ENCODE measurements at places on chromosomes 1 and 21.
A peak's percentile ranks its signal among the peaks of the same experiment; 100 is the strongest.

- no peak for DNase-seq
Measured at GRCh38 chr1:14826172-14826636, 227.7 kb downstream of the KAZN start.

DNA sequence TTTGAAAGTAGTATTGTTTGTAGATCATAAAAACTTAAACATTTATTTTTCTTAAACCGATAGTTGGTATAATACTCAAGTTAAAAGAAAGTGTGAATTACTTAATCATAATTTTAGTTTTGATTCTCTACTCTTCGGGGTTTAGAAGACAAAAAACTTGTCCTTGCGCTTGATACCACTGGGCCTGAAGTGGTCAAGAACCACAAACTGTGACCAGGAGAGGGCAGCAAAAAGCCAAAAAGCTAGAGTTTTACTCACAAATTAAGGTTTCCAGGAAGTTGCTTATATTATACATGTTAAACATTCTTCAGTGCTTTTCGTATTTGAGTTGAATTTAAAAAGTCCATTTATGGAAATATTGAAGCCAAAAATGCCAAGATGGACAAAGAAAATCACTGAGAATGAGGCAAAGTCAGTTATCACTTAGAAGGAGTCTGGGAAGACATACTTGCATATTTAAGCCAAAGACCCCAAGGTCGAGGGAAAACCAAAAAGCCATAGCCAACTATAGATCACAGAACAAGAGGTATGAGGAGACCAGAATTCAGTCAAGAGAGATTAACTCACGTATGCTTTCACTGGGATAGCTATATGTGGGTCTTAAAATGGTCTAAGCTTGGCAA is 34.2 kb downstream of the EFCAB7 start:
- peak; percentile 19 for DNase-seq

- DNase-seq: no peak
Measured at GRCh38 chr21:39094847-39095579, 88.2 kb downstream of the PSMG1 start.

DNA sequence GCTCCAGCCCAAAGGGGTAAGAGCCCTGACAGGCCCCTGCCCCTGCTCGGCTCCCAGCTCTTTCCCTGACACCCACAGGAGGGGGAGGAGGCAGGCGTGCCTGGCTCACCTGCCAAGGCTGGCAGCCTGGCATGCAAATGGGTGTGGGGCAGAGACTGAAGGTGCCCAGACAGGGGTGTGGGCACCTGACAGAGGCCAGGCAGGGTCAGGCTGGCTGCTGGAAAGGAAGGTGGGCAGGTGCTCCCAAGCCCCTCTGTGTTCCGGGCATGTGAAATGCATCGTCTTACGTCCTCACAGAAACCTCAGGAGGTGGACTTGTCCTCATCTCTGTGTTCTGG is 19.4 kb upstream of the CASZ1 start:
- no peak for DNase-seq

DNA sequence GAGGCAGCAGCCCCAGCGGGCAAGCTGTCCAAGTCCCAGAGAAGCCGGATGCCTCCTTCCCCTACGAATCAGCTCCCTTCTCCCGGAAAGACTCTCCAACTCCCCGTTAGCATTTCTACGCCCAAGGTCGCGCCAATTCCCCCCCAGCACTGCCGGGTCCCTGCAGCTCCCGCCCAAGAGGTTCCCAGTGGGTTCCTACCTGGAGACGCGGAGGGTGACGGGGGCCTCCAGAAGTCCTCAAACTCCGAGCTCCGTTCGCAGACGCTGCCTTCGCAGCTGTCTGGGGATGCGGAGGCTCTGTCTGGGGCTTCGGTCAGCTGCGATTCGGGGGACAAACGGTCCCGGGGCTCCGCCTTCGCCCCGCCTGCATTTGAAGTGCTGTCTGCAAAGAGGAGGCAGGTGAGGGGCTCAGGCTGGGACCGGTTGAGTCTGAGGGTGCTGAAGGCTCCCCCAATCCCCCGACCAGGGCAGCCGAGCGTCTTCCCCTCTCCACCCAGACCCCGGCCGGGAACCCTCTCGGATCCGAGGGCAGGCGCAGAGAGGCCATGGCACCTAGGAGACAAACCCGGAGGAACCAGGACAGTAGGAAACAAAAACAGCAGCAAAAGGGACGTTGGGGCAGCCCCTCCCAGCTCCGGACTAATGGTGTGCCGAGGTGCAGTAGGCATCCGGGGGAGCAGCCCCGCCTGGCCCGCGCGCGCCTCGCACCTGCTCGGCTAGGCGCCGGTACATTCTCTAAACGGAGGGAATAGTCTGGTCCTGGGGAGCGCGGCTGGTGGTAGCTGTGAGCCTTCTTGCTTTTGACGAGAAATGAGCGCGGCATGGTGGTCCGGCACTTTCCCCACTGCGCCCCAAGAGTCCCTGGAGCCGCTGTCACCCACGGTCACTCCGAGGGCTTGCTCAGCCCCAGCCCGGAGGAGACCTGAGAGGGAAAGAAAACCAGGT is 3.8 kb downstream of the GFI1 start:
- DNase-seq: no peak

DNA sequence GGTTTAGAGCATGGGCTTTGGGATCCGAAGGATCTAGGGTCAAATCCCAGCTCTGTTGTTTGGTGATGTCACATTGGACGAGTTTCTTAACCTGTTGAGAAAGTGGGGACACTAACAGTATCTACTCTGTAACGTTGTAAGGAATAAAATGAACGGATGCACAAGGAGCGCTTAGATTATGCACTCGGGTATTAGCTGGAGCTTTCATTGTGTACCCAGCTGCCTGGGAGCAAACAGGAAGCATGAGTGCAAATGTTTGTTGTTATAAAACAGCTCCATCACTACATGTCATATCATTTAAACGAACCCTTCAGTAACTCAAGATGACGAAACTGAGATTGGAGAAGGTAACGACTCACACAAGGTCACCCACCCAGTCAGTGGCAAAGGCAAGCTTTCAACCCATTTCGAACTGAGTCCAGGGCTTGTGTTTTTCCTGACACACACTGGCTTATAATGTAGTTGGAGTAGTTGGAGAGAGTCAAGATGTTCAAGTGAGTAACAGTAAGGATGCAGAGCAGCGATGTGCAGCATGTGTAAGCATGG is 16.2 kb upstream of the SLC6A17 start:
- no peak for DNase-seq

DNA sequence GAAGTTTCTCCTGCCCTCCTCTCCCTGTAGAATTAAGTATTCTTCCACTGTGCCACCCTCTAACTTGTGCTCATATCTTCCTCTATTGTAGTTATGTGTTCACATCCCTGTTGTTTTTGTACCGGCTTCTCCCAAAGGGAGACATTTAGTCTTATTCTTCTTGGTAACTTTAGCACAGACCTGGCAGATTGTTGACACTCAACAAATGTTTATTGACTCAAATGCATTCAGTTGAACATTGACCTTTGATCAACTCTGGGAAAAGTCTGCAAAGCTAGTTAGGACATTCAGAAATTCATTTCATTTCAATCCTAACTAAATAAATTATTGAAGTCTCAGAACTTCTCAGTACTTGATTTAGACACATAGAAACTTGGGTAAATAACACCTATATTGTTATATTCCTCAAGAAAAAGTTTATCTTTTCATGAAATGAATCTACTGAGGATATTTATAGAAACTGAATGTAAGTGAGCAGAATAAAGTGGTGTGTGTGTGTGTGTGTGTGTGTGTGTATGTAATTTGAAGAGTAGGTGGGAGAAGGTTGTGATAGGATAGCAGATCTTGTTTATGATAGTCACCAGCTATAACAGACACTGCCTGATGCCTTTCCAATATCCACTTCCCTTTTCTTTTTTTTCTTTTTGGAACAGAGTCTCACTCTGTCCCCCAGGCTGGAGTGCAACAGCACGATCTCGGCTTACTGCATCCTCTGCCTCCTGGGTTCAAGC is 872.4 kb upstream of the CXADR start:
- DNase-seq: no peak

DNA sequence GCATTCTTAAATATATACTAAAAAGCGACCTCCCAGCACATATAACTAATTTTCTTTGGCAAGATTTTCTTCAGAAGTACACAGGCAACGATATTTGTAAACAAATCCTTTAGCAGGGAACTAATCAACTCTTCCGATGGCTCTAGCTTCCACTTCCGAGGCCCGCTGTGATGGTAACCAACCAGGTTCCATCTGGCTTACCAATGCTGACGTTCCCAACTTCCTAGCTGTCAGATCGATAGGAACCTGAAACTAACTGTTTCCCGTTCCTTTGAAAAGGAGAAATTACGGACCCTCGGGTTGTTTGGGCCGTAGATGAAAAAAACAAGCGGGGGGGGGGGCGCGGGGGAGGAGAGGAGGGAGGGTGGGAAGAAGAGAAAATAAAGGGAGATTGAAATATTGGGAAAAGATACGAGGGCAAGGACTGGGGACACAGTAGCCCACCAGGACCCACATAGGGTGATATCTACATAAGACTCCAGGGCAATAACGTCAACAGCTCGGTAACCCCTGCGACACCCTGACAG is 513 bp downstream of the GTF2B start:
- DNase-seq: no peak

- peak; percentile 54 for DNase-seq
Measured at GRCh38 chr1:112618721-112619517, at the start of gene ST7L. Gene ST7L, minus strand, starts transcription at chr1:112619141. Its CDS starts 28 bp downstream, at chr1:112619113.

DNA sequence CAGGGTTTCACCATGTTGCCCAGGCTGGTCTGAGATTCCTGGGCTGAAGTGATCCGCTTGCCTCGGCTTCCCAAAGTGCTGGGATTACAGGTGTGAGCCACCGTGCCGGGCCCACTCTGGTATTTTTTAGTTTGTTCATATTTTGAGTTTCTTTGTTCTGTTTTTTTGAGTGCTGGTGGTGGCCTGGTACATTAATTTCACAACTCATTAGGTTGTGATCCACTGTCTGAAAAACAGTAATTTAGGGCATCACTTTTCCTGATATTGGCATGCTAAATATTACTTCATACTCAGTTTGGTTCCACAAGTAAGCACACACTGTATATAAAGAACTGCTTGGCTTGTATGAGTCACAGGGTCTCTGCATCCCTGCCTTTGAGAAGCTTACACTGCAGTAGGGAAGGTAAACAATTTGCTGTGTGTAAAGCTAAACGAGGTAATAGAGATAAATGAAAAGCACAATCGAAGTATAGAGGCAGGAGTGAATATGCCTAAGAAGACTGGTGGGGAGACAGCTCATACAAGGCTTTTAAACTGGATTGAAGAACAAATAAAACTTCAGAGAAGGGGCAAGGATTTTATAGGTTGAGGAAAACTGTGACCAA is 7.7 kb downstream of the SNX27 start:
- DNase-seq: no peak

DNA sequence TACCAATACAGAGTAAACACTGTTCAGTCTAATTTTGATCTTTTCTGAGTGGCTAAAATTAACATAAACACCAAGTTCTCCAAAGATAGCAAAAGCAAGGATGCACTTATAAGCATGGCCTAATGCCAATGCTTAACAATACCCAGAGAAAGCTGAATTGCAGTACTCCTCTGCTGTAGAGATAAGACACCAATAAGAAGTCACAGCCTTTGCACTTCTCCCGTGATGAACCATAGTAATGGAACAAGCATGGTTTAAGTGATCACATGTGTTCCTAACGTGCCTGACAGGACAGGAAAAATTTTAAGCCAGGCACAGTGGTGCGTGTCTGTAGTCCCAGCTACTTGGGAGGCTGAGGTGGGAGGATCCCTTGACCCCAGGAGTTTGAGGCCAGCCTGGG is 5.6 kb downstream of the PRDX1 start:
- DNase-seq: no peak

DNA sequence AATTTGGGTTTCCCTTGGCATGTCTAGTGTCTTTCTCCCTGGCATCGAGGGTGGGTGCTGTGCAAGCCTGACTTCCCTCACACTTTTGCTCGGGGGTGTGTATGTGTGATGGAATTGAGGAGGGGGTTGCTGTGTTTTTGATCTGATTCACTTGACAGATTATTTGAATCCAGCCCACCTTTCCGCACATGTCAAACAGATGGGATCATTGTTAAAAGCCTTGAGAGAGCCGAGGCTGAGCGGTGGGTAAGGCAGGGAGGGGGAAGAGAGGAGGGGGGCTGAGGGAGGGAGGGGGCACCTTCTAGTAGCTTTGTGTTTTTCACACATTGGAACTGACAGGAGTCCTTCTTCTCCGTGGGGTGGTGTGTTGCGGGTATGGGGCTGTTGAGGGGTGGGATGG is 90.0 kb downstream of the PAPPA2 start:
- DNase-seq: no peak

GRCh38 chr1:65319141-65319540 is 9.8 kb downstream of the DNAJC6 start:
- DNase-seq: no peak

- no peak for DNase-seq
Measured at GRCh38 chr21:29155933-29156260, 25.5 kb downstream of the MAP3K7CL start.

DNA sequence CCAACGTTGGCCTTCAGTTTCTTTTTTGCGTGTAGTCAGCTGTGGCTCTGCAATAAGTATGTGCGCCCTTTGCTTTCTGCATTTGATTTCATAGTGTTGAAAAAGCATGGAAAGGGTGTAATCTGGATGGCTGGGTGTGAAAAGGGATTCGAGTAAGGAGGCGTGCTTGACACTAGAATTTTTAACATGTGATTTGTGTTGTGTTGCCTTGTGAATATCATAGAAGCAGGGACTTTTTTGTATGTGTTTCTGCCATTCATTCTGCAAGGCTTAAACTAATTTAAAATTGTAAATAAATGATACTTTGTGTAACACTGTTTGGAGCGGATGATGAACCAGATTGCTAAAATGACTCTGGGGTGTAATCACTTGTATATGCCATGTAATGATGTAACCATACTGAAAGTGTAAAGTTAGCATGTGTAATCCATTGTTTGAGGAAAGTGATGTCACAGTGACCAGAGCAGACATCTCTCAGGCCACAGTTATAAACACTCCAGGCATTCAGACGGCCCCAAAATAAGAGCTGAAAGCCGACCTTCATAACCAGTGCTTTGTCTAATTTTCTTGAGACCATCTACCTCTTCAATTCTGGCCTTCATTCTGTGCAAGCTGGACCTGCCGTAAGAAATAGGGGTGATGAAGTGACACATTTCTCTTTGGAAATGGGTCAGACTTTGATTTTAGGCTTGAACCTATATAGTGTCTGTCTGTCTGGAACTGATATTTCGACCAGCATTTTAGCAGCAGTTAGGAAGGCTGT is 618 bp downstream of the SH3BGR start:
- DNase-seq: no peak

DNA sequence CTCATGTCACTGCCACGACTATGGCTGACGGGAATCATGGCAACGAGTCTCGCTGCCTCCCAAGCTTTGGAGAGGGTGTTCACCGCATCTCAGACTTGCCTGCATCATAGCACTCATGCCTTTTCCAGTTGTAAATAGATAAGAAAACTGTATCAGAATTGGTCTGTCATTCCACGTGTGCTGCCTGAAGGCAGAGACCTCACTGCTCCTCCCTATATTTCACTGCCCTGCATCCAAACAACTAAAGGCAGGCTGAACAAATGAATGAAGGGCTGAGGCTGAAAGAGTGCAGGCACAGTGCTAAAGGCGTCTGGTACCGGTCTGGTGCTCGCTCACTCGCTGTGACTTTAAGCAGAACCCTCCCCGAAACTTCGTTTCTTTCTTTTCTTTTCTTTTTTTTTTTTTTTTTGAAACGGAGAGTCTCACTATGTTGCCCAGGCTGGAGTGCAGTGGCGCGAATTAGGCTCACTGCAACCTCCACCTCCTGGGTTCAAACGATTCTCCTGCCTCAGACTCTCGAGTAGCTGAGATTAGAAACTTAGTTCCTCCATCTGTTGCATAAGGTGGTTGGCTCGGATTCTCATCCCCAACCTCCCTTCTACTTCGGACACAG is 542 bp downstream of the EIF2B3 start:
- DNase-seq: no peak

All from stimulated activated CD4-positive, alpha-beta T cell treated with anti-CD3 and anti-CD28 coated beads, Interleukin-2, amount 100 ng/mL, for 48 hours (primary cell).